Stimulated activated CD8-positive, alpha-beta memory T cell treated with anti-CD3 and anti-CD28 coated beads, Interleukin-4, amount 100 ng/mL, for 24 hours (primary cell): ENCODE measurements at places on chromosomes 12 and 14.

GRCh38 chr12:126506426-126507182 lies 1441.4 kb downstream of the AACS start:
- no peak for DNase-seq

DNA sequence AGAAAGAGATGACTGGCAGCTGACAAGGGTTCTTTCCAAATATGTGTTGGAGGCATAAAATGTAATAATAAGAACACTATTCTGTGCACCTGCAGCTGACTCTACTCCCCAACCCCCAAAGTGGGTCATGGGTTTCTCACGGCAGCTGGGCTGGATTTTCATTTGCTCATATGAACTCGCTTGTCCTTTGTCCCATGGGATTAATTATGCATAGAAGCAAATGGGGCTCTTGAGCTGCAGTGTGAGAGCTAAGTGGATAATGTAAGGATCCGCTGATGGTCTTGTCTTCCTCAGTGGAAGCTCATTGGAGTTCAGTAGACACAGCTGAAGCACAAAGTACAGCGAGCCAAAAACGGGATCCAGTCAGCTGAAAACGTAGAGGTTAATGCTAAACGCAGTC lies 46.3 kb downstream of the TTC8 start:
- DNase-seq, result no peak

GRCh38 chr12:82765971-82766705 lies 79.4 kb downstream of the TMTC2 start:
- DNase-seq, result no peak

DNA sequence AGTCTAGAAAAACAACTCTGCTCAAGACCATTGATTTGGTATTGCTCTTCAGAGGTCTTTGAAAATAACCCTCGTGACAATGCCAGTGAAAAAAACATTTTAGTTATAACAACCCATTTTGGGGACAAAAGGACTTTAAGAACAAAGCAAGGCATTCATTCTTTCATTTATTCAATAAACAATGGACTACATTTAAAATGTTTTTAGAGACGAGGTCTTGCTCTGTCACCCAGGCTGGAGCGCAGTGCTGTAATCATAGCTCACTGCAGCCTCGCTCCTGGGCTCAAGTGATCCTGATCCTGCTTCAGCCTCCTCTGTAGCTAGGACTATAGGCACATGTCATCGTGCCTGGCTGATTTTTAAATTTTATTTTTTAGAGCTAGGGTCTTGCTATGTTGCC lies 7.7 kb upstream of the KICS2 start:
- no peak for DNase-seq

DNA sequence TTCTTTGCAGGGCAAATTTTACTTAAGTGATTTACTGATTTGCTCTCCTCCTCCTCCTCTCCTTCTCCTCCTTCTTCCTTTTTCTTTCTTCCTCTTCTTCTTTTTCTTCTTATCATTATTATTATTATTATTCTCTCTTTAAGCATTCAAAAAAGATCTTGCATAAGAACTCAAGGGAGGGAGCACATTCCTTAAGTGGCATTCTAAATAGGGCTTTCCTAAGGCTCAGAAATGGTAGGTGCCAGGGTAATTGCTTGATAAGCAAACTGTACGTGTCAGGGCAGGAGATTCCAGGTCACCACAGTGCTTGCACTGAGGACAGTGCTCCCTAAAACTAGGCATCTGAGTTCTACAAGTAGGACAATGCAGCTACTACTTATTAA lies 92.4 kb downstream of the SPTSSA start:
- no peak for DNase-seq

DNA sequence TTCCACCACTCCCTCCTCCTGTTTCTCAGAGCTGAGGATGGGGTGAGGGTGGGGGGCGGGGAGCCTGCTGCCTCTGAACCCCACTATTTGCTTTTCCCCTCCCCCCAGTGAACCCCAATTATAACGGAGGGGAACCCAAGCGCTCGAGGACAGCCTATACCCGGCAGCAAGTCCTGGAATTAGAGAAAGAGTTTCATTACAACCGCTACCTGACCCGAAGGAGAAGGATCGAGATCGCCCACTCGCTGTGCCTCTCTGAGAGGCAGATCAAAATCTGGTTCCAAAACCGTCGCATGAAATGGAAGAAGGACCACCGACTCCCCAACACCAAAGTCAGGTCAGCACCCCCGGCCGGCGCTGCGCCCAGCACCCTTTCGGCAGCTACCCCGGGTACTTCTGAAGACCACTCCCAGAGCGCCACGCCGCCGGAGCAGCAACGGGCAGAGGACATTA lies 1.1 kb downstream of the HOXC4 start:
- no peak for DNase-seq

DNA sequence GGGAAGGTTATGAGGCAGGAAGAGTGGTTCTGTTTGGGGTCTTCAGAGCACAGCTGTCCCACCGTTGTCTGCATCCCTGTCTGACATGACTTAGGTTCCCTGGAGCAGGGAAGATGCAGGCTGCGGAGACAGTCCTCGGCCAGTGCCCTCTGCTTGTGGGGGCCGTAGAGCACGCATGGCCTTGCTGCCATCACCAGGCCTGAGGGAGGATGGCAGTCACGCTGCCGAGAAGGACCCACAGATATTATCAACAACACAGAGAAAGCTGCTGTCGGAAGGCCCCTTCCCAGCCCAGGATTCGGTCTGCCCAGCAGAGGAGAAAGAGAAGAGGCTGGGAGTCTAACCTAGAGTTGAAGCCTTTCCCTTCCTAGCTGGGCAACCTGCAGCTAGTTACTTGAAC lies 35.0 kb downstream of the ERH start:
- no peak for DNase-seq

- no peak for DNase-seq
Measured at GRCh38 chr14:77077040-77077439, 21.0 kb upstream of the CIPC start.

DNA sequence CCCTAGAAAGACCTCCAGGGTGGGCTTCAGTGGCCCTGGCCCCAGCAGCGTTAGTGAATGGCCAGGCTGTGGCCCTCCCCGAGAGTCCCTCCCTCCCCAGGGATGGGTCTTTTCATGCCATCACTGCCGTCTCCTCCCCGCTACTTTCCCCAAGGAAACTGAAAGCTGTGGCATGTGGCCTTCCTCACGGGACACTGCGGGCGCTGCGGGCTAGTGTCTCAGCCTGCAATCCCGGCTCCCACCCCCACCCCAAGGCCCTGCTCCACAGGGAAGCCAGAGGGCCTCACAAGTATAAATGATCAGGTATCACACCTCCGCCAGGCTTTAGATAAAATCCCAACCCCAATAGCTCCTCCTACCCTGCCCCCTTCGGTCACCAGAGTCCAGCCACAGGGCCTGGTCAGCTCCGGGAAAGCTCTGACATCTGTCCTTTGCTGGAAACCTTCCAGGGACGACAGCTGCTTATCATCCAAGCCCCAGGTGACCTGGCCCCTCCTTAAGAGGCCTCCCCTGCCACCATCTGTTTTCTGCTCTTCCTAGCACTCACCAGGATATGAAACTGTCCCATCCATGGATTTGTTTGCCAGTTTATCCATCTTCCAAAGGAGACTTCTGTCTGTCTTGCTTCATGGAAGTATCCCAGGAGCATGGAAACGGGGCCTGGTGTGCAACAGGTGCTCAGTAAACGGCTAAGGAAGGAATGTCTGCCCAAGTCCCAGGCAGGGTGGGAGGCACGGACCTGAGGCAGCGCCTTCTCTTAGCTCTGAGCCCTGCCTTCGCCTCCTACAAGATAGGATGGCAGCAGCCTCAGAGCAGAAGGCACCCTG lies 31.6 kb downstream of the CCDC85C start:
- DNase-seq, result no peak
